ENCODE measurements at places on chromosomes 3 and 15.

GRCh38 chr3:106403371-106404145 is 534.7 kb upstream of the CBLB start:
- no peak for DNase-seq

DNA sequence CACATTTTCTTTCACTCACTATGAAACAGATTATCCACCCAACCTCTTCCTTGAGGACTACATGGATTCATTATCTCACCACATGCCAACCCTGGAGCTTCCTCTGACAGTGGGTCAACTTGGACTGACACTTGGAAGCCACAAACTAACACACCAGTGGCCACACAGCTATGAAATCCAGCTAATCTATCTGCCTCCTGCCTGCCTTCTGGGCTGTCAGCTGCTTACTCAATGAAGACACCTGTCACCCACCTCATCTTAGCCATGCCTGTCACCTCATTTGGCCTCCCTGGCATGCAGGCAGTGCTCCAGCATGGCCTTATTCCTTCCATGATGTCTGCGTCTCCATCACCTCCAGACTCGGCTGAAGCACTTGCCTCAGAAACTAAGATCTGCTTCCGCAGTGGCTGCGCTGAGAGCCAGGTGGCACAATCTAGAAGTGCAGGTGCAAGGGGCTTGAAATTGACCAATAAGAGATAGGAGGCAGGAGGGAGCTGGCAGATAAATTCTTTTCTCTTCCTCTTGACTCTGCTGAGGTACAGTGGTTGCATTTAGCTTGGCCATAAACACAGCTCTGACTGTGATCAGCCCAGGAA is 105.2 kb upstream of the RNF7 start:
- DNase-seq = no peak

DNA sequence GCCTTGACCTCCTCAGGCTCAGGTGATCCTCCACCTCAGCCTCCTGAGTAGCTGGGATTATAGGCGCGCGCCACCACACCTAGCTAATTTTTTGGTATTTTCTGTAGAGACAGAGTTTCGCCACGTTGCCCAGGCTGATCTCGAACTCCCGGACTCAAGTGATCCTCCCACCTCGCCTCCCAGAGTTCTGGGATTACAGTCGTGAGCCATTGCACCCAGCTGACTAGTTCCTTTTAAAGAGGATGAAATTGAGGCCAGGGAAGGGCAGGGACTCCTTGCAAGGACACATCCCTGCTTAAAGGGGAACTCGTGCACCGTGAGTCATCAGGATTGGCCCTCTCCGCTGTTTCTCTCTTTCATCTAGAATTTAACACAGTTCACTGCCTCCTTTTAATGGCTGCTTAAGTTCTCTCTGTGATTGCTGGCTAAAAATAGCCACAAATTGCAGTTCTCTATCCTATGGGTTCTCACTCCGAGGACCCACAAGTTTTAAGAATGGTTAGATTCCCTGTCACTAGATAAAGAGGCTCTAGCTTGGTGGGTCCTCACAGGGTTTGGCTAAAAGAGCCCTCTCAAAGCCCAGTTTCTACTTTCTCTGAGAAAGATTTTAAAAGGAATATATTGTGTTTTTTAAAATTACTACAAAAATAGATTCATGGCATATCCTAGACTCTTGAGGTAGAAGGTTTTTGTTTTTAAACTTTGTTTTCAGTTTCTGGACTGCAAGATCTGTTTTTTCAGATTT is 1.4 kb downstream of the CRTAP start:
- DNase-seq = peak; percentile 73

DNA sequence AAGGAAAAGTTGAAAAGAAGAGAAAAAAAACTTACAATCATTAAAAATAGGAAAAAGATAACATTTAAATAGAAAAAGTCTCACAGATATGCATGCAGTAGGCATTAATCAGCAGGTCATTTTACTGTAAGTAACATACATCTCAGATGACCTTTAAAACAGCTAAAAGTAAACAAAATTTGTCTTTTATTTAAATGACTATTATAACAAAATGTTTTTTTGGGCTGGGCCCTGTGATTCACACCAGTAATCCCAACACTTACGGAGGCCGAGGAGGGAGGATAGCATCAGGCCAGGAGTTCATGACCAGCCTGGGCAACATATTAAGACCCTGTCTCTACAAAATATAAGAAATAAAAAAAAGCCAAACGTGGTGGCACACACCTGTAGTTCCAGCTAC is 14.7 kb downstream of the IQGAP1 start:
- no peak for DNase-seq

- DNase-seq = no peak
Observed at GRCh38 chr15:57319226-57319918, 56.9 kb upstream of the CGNL1 start.

GRCh38 chr3:128178782-128179483 is 25.7 kb downstream of the EEFSEC start:
- no peak for DNase-seq

DNA sequence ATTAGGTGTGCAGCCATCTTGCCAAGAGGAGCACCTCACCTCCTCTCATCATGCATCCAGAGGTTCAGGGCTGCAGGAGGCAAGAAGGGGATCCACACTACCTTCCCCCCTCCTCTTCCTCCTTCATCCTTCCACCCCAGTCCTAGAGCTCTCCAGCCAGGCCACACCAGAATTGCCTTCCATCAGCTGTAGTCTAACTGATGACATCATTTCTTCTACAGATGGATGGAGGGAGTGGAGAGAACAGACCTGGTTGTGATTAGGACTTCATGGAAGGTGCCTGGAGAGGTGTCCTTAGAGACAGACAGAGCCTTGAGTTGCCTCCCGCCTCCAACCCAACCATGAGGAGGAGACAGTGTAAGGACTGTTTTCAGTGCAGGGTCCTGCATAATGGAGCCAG is 14.9 kb downstream of the SEMA5B start:
- DNase-seq = no peak

GRCh38 chr15:71452893-71453292 is 337.6 kb downstream of the THSD4 start:
- no peak for DNase-seq

- DNase-seq = no peak
Observed at GRCh38 chr3:37126856-37127255, 47.5 kb downstream of the LRRFIP2 start.

DNA sequence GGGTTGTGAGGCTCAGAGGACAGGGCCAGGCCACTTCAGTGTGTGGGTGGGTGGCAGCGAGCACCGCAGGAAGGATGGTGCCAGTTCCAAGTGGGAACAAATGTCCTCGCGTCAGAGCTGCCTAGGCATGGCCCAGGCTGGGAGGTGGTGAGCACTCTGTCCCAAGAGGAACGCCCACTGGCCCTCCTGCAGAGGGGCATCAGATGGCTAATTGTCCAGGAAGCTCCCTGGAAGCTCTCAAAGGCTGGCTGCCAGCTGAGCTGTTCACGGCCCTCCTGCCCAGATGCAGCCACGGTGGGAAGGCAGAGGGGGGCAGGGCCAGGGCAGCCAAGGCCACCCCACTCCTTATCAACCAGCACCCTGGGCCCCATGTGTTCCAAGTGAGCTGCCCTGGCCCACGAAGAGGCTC is 55.2 kb downstream of the IQSEC1 start:
- DNase-seq = no peak

DNA sequence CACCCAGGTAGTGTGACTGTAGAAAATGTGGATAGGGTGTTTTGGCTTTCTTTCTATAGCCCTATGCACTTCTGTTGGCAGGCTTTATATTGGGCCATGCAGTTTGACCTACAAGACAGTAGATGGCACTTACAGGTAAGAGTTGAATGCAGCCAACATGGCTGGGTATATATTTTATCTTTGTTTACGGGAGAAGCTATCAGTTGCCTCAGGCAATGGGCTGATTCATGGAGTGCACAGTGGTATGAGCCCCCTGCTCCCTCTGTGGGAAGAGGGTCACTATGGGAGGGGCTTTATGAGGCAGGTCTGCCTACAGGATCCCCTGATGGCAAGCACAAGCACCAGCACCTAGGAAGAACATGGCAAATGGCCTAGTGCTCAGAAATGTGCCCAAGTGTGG is 301.2 kb upstream of the CDIN1 start:
- no peak for DNase-seq

Measured in G401 (cell line).